HCT116 (cell line): ENCODE measurements at places on chromosomes 3 and 15.

- no peaks in the 10 kb centered on the region for H3K27me3 ChIP-seq
- no peaks in the 10 kb centered on the region for H3K4me1 ChIP-seq
- peak; percentile 66 for DNase-seq
- H3K27ac ChIP-seq: no peak overlapping the region
Measured at GRCh38 chr3:148943506-148944205, 47.7 kb upstream of the GYG1 start.

- H3K4me1 ChIP-seq: no peaks in the 10 kb centered on the region
- H3K27me3 ChIP-seq: no peaks in the 10 kb centered on the region
- no peaks in the 10 kb centered on the region for H3K36me3 ChIP-seq
- no peak overlapping the region for H3K4me3 ChIP-seq
- H3K27ac ChIP-seq: no peak overlapping the region
- no peak for DNase-seq
Measured at GRCh38 chr3:156373095-156373494, 181.8 kb downstream of the SSR3 start.

- no peaks in the 10 kb centered on the region for H3K27me3 ChIP-seq
- DNase-seq: no peak
- no peak overlapping the region for H3K27ac ChIP-seq
Measured at GRCh38 chr3:71011565-71012287, 571.8 kb downstream of the FOXP1 start.

GRCh38 chr3:99473321-99473751 lies 165.1 kb upstream of the COL8A1 start:
- no peaks in the 10 kb centered on the region for H3K36me3 ChIP-seq
- H3K4me1 ChIP-seq: no peaks in the 10 kb centered on the region
- no peak overlapping the region for H3K4me3 ChIP-seq
- no peak overlapping the region for H3K27ac ChIP-seq
